HuH-7 (cell line): ENCODE measurements at places on chromosomes 2 and 18.

- peak; percentile 83 for DNase-seq
These were observed 44.7 kb downstream of the PSD4 start for GRCh38 chr2:113218283-113219091.

GRCh38 chr2:118091631-118092030, 3.4 kb downstream of the INSIG2 start:
- DNase-seq = no peak

DNA sequence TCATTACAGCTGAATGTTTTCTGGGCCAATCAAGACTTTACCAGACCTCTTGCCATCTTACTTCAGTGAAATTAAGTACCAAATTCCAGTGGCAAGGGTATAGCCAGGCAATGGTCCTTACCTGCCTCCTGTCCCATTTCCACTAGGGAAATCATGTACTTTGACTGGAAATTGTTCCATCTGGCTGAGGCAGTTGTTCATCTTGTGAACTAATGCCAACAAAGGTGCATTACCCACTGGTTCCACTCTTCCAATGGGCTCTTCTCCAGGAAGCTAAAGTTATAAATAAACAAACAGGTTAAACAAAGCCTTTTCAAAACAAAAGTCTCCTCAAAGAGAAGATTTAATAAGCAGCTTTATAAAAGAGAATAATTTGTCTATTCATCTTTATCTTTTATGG, 80.7 kb upstream of the DNER start:
- no peak for DNase-seq

DNA sequence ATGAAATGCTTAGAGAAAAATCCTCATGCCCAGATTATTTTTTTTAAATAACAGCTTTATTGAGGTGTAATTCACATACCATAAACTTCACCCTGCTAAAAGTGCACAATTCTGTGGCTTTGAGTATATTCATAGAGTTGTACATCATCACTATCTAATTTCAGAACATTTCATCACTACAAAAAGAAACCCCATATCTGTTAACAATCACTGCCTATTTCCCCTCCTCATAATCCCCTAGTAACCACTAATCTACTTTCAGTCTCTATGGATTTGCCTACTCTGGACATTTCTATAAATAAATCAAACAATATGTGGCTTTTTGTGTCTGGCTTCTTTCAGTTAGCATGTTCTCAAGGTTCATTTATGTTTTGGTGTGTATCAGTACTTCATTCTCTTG, 51.4 kb downstream of the OSBPL1A start:
- DNase-seq = no peak

- no peak for DNase-seq
These were observed 87.7 kb upstream of the SMAD7 start for GRCh38 chr18:49038423-49038822.

DNA sequence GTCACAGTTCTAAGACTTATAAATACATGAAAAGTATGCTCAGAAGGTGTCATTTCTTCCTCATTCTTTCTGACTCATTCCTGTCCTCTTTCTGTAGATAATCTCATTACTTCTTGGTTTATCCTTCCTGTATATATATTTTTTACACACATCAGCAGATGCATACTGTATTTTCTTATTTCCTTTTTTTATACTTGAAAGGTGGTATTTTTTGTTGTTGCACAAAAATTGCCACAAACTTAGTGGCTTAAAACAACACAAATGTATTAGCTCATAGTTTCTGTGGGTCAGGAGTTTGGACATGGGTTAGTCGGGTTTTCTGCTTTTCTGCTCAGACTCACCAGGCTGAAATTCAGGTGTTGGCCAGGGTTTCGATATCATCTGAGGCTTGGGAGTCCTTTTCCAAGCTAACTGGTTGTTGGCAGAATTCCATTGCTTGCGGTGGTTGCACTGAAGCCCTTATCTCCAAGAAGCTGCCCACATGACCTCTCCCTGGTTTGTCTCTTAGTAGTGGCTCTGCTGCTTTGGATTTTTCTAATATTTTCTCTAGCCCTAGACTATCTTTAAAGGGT, 162.6 kb downstream of the FMNL2 start:
- DNase-seq = no peak

GRCh38 chr2:172639823-172640222, 83.9 kb downstream of the PDK1 start:
- DNase-seq = no peak

DNA sequence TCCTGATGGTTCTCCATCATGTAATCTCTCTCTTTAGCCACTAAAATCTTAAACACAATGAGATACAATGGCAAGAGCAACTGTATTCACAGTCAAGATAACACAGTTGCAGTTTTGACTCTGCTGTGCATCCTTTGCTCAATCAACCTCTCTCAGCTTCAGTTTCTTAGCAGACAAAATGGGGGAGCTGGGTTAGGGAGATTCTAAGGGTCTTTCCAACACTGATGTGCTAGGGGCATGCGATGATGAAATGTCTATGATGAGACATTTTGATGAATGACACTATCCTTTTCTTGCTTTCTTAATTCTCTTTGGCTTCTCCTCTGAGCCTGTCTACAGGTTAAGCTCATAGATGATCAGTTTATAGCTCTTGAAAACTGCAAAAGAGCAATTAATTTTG, 1.1 kb downstream of the SERPINB10 start:
- DNase-seq = no peak

DNA sequence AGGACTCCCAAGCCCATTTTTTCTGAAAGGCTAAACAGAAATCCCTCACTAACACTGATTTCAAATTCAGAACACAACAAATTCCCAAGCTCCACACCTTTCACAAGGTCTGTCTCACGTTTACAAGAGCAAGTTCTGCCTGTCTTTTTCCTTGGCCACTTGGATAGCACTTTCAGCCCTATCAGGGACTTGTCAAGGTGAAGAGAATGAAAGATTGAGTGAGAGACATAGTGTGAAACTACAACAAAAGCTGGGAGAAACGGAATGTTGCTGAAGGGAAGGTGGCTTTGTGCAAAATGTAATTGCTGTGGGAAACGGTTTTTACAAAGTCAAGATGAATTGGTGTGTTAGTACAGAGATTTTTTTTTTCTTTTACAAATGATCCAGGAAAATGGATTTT, 89.4 kb upstream of the GATA6 start:
- no peak for DNase-seq

- DNase-seq = no peak
These were observed 212.5 kb downstream of the SOCS6 start for GRCh38 chr18:70501358-70501757.

- DNase-seq = no peak
These were observed 1.9 kb downstream of the SP5 start for GRCh38 chr2:170716851-170717598.

DNA sequence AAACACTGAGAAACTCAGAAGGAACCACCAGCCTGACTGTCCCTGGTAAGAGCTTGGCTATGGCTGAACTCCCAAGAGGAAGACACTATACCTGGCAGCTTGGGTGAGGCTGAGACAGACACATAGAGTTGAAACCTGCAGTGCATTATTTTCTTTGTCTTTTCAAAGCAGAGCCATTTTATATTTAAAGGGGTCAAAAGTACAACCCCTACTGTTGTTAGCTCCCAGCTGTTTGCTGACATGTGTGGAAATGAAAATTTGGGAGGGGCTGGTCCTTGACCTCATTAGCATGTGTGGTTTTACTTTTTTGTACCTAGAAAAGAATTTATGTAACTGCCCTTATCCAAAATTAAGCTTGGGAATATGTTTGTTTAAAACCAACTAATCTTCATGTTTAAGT, 309.0 kb downstream of the RPRM start:
- no peak for DNase-seq

GRCh38 chr2:141555876-141556470, 574.8 kb downstream of the LRP1B start:
- no peak for DNase-seq

DNA sequence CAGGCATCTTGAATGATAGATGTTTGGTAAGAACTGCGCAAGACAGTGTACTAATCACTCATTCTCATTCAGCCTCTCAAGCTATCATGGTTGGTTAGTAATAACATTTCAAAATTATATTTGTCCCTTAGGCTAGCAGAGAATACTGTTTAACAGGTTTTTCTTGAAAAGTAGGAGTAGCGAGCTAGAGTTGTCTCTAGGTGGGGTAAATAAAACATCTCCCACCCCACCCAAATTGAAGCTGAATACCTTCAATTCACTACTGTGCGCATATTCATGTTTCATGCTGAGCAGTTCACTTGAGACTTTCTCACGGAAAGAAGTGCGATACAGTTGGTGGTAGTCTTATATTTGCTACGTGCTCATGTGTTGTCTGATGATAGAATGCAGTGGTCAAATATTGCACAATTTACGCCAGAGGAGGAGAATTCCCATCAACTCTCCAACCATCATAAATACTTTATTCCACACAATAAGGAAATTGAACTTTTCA, 49.3 kb downstream of the NEDD4L start:
- no peak for DNase-seq

GRCh38 chr2:232925153-232925820, 55.2 kb downstream of the SNORC start:
- DNase-seq = no peak

GRCh38 chr2:157856187-157856515, 20.0 kb downstream of the ACVR1 start:
- no peak for DNase-seq
